ENCODE measurements at places on chromosomes 13 and 19.

DNA sequence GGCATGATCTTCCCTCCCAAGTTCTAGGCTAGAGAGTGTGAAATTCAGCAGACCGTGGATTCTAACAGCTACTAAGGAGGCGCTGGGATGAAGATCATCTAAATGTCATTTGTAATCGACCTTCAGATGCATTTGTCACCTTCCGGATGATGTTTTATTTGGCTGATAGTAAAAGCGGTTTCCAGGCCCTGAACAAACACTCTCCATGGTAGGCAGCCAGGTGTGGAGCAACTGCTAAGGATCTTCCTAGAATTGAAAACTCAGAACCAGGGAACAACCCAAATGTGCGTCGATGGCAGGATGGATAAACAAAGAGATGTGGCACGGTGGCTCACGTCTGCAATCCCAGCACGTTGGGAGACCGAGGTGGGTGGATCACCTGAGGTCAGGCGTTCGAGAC is 107.2 kb upstream of the CACNA1A start:
- H3K27me3 ChIP-seq: peaks cover 59% of the 10 kb centered on the region
- H3K27ac ChIP-seq: no peak overlapping the region
- no peaks in the 10 kb centered on the region for H3K4me1 ChIP-seq
- no peaks in the 10 kb centered on the region for H3K36me3 ChIP-seq
- no peak for DNase-seq

- no peak overlapping the region for H3K27ac ChIP-seq
- H3K36me3 ChIP-seq: peaks cover 17% of the 10 kb centered on the region
- no peaks in the 10 kb centered on the region for H3K27me3 ChIP-seq
- H3K4me3 ChIP-seq: no peak overlapping the region
- DNase-seq: no peak
Measured at GRCh38 chr19:3465552-3465951, 14.8 kb downstream of the SMIM24 start.

DNA sequence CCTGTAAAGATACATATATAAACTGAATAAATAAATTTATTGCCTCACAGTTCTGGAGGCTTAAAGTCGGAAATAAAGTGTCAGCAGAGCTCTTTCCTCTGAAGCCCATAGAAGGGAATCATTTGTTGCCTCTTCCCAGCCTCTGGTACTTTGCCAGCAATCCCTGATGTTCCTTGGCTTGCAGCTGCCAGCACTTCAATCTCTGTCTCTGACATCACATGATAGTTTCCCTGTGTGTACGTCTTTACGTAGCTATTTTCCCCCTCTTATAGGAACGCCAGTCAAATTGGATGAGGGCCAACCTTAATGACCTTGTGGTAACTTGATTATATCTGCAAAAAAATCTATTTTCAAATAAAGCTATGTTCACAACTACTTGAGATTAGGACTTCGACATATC is 250.9 kb downstream of the LIG4 start:
- no peaks in the 10 kb centered on the region for H3K27me3 ChIP-seq
- no peak for DNase-seq
- H3K27ac ChIP-seq: no peak overlapping the region
- no peaks in the 10 kb centered on the region for H3K4me1 ChIP-seq
- no peak overlapping the region for H3K4me3 ChIP-seq

DNA sequence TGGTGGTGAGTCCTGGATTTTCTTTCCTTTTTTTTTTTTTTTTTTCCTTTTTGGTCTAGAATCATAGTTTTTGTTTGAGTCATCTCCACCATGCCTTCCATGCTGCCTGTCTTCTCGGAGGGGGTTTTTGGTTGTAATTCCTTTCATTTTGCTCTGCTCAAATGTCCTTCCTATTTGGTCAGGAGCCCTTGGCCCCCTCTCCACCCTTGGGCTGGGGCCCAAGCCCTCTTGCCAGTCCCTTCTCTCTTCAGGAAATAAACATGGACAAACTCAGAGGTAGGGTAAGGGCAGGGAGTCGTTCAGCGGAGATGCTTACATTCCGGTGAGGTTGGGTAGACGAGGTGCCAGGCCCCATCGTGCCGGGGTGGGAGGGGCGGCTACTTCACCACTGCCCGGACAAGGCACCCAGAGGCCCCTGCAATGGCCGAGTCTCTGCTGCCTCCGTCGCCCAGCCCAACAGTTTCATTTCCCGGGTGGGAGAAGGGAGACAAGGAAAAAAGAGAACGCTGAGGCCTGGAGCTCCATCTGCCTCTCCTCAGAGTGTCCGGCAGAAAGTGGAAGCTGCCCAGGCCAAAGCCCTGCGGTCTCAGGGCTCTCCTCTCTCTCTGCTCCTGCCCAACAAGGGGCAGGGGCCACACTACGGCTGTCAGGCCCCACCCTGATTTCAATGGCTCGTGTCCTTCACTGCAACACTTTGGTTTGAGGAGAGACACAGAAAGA is 12.7 kb downstream of the ZNF574 start:
- H3K27ac ChIP-seq: peak overlapping the region; percentile 53
- H3K4me3 ChIP-seq: no peak overlapping the region
- no peaks in the 10 kb centered on the region for H3K27me3 ChIP-seq
- DNase-seq: no peak

DNA sequence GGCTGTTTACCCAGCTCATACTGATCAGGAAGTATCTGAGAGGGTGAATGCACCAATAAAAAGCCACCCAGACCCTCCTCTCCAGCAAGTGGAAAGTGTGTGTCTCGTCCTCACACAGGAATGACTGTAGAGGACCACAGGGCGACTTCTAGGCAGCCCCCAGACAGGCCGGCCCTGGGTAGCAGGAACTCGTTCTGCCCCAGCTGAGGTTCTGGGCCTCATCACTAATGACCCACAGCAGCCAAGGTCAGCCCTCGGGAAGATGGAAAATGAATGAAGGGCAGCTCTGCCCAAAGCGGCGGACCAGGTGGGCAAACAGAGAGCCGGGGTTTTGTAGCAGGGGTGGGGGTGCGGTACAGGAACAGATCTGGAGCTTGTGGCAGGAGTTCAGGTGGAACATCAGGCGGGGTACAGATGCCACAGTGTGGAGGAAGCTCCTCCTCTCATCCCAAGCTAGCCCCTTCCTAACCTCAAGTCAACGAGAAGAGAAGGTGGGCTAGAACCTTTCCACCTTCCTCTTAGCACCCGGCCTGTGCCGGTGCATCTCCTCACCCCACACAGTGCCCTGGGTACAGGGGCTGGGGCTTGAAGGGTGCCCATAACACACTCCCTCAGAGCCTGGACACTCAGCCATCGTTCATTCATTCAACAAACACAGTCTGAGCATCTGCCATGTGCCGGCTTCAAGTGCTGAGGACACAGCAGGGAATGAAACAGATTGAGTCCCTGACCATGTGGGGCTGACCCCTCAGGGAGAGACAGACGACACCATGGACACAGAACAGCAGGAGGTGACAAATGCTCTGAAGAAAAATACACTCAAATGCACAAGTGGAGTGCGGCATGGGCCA is 36.2 kb downstream of the RFX2 start:
- no peak for DNase-seq
- no peak overlapping the region for H3K4me3 ChIP-seq
- peaks cover 9% of the 10 kb centered on the region for H3K4me1 ChIP-seq
- H3K27me3 ChIP-seq: no peaks in the 10 kb centered on the region
- H3K27ac ChIP-seq: no peak overlapping the region

GRCh38 chr19:44611812-44612295 is 1.5 kb upstream of the IGSF23 start:
- no peak overlapping the region for H3K27ac ChIP-seq
- no peak overlapping the region for H3K4me3 ChIP-seq
- no peaks in the 10 kb centered on the region for H3K36me3 ChIP-seq
- no peaks in the 10 kb centered on the region for H3K27me3 ChIP-seq
- DNase-seq: no peak
- peaks cover 3% of the 10 kb centered on the region for H3K4me1 ChIP-seq

DNA sequence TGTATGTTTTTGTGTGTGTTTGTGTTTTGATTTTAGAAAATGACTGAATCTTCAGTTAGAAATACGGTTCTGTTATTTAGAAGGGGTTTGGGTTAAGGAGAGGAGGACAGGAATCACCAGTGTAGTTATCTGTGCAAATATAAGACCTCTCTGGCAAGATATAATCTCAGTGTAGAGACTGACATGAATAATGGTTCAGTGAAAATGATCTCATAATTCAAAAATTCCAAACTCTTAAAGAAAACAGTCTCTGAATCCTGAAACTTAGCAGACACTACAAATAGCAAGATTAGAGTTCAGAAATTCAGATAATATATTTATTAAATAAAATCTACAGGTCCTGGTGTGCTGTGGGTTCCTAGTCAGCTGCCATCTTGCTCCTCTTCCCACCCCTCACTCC is 73.5 kb downstream of the PDS5B start:
- DNase-seq: no peak
- H3K36me3 ChIP-seq: peaks cover 35% of the 10 kb centered on the region
- H3K4me1 ChIP-seq: peaks cover 10% of the 10 kb centered on the region
- H3K27me3 ChIP-seq: no peaks in the 10 kb centered on the region
- no peak overlapping the region for H3K27ac ChIP-seq

- H3K4me3 ChIP-seq: no peak overlapping the region
- H3K27ac ChIP-seq: no peak overlapping the region
- no peaks in the 10 kb centered on the region for H3K27me3 ChIP-seq
- H3K4me1 ChIP-seq: no peaks in the 10 kb centered on the region
- no peaks in the 10 kb centered on the region for H3K36me3 ChIP-seq
- DNase-seq: no peak
Measured at GRCh38 chr13:87120476-87120875, 550.7 kb upstream of the SLITRK5 start.

DNA sequence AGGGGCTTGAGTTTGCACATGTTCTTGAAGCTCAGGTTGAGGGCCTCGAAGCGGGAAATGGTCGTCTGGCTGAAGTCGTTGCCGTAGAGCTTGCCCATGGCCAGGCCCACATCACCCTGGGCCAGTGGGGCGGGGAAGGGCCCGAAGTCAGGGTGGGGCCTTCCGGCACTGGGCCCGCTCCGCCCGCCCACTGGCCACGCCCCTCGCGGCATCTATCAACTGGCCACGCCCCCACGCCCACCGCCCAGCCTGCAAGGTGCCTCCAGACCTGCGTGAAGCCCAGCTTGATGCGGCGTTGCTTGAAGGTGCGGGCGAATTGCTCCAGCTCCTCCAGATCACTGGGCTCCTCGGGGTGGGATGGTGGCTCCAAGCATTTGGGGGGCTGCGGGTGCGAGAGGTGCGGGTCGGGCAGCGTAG is 19.9 kb downstream of the ZNF574 start:
- H3K27ac ChIP-seq: no peak overlapping the region
- no peak for DNase-seq
- H3K27me3 ChIP-seq: peaks cover 7% of the 10 kb centered on the region
- peaks cover 94% of the 10 kb centered on the region for H3K36me3 ChIP-seq
- H3K4me3 ChIP-seq: no peak overlapping the region

GRCh38 chr13:44108331-44108858 is 228.7 kb downstream of the LACC1 start:
- DNase-seq: no peak
- H3K36me3 ChIP-seq: no peaks in the 10 kb centered on the region
- no peak overlapping the region for H3K4me3 ChIP-seq
- no peaks in the 10 kb centered on the region for H3K27me3 ChIP-seq
- no peaks in the 10 kb centered on the region for H3K4me1 ChIP-seq

DNA sequence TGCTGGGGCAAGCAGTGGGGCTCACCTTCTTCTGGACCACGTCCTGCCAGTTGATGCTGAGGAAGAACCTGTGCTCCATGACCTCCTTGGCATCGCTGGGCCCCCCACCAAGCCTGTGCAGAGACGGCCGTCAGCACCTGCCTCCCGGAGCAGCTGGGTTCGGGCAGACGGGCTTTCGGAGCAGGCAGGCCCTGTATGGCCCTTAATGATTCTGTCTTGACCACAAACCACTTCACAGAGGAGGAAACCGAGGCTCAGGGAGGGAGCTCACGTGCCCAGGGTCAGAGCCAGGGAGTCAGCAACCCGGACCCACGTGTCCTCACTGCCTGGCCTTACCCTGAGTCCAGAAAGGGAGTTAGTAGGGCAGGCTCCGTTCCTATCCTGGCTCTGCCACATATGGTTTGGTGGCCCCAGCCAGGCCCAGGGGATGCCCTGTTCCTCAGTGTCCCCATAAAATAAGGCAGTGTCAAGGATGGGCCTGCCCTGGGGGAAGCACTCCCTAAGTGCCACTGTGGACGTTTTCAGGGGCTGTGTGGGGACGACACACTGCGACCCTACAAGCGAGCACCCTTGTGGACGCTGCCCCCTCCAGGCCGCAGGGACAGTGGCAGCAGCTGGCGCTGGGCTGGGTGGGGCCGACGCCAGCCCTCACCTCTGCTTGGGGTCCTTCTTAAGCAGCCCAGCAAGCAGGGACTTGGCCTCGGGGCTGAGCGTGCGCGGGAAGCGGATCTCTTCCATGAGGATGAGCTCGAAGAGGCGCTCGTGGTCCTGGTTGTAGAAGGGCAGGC is 8.9 kb upstream of the CCNP start:
- peaks cover 5% of the 10 kb centered on the region for H3K4me1 ChIP-seq
- no peak overlapping the region for H3K27ac ChIP-seq
- peaks cover 85% of the 10 kb centered on the region for H3K36me3 ChIP-seq

GRCh38 chr19:47142779-47143178 is 12.1 kb downstream of the SAE1 start:
- peaks cover 43% of the 10 kb centered on the region for H3K36me3 ChIP-seq
- no peak overlapping the region for H3K4me3 ChIP-seq
- no peaks in the 10 kb centered on the region for H3K27me3 ChIP-seq
- no peak for DNase-seq

DNA sequence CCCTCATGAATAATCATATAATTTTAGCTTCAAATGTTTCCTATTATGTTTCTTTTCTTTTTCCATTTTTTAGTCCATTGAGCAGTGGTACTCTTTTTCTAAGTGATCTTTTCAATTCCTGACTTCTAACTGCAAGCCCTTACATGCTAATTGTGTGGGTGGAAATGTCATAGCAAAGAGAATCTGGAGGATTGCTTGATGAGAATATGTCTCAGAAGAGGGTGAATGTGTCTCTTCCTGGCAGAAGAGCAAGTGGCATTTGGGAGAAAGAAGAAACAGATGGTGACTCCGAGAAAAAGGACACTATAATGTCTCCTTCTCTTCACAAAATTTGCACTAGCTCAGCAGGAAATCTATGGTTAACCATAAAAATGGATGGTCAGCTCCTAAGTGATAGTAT is 2320.0 kb downstream of the PCDH9 start:
- no peak overlapping the region for H3K4me3 ChIP-seq
- no peaks in the 10 kb centered on the region for H3K27me3 ChIP-seq
- no peaks in the 10 kb centered on the region for H3K36me3 ChIP-seq
- no peak overlapping the region for H3K27ac ChIP-seq
- no peak for DNase-seq

DNA sequence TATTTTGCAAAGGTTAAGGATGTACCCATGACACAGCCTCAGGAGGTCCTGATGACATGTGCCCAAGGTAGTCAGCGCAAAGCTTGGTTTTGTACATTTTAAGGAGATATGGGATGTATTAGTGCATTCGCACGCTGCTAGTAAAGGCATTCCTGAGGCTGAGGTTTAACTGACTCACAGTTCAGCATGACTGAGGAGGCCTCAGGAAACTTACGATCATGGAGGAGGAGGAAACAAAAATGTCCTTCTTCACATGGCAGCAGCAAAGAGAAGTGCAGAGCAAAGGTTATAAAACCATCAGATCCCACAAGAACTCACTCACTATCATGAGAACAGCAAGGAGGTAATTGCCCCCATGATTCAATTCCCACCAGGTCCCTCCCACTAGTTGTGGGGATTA is 1017.4 kb downstream of the EFNB2 start:
- H3K27me3 ChIP-seq: no peaks in the 10 kb centered on the region
- no peak overlapping the region for H3K27ac ChIP-seq
- DNase-seq: no peak
- no peak overlapping the region for H3K4me3 ChIP-seq

- peaks cover 14% of the 10 kb centered on the region for H3K4me1 ChIP-seq
- H3K4me3 ChIP-seq: peak overlapping the region; percentile 67
- no peaks in the 10 kb centered on the region for H3K27me3 ChIP-seq
- DNase-seq: no peak
Measured at GRCh38 chr19:4342314-4342614, 1.1 kb upstream of the MPND start.

- H3K4me3 ChIP-seq: no peak overlapping the region
- peak; percentile 51 for DNase-seq
- H3K27me3 ChIP-seq: no peaks in the 10 kb centered on the region
- no peaks in the 10 kb centered on the region for H3K36me3 ChIP-seq
Measured at GRCh38 chr13:29480893-29481525, 114.5 kb downstream of the SLC7A1 start.

All from spleen (tissue), 13 donors.